Cortex of kidney (tissue), 1 donor: ENCODE measurements at places on chromosomes 5 and 9.
A peak's percentile ranks its signal among the peaks of the same experiment; 100 is the strongest.

DNA sequence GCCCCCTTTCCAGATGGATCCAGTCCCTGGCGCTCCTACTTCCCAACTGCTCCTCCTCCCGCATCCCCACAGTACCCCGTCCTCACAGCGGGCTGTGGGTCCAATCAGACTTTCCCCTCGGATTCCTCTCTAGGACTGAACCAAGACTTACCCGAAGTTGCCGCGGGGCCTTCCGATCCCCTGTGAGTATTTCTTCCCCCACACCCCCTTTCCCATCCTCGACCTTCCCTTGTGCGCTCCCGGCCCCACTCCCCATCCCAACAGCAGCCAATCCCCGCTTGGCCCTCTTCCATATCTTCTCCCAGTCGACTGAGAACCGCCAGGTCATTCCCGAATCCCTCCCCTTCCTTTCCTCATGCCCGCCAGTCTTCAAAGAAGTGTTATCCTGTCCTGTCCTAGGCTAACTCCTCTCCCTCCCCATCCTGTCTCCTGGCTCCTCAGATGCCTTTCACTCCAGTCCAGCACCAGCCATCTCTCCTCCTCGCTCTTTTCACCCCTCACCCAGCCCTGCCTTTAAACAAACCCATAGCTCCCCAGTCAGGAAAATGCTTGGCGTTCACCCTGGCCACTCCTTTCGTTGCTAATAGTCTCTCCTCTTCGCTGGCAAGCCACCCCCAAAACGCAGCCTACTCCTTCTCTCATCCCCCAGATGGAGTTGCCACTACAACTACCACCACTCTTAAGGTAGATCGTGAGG is 646 bp downstream of the SWI5 start:
- DNase-seq: no peak

DNA sequence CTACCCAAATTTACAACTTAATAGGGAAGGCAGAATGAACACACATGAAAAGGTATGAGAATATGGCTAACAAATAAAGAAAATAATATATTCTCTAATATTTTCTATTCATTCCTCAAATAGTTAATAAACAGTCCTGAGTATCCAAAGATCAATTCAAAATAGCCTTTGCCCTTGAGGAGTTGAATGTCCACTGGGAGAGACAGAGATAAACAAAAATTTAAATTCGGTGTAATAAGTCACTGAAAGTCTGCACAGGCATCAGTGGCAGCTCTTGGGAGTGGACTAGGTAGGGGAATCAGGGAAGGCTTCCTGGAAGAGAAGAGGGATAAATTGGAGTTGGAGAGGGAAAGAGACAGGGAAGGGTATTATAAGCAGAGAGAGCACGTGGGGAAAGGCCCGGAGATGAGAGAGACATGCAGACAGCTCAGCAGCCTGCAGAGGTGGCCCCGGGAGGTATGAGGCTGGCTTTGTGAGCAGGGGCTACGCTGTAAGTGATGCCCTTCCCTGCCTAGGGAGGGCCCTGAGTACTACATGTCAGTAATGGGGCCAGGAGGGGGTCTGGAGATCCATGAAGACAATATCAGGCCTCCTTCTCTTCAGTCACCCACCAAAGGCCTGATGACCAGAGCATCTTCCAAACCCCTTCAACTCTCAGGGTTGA is 137.1 kb downstream of the PDE8B start:
- no peak for DNase-seq

GRCh38 chr5:159156426-159157238 is 52.7 kb downstream of the RNF145 start:
- no peak for DNase-seq

DNA sequence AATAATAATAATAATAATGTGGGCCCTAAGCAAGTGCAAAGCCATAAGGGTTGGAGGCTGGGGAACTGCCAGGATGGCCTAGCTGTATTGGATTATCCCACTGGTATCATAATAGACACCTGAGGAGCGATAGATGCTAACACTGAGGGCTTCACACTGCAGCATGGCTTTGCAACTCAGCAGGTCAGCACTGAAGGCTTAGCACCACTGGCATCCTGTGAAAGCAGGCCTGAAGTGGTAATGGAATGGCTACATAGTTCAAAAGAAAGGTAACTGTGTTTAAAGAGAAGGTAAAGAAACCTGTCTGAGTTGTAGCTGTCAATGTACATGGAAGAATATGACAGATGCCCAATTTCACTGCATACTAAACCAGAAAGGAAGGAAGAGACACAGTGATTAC is 359.0 kb downstream of the OSTF1 start:
- DNase-seq: no peak

DNA sequence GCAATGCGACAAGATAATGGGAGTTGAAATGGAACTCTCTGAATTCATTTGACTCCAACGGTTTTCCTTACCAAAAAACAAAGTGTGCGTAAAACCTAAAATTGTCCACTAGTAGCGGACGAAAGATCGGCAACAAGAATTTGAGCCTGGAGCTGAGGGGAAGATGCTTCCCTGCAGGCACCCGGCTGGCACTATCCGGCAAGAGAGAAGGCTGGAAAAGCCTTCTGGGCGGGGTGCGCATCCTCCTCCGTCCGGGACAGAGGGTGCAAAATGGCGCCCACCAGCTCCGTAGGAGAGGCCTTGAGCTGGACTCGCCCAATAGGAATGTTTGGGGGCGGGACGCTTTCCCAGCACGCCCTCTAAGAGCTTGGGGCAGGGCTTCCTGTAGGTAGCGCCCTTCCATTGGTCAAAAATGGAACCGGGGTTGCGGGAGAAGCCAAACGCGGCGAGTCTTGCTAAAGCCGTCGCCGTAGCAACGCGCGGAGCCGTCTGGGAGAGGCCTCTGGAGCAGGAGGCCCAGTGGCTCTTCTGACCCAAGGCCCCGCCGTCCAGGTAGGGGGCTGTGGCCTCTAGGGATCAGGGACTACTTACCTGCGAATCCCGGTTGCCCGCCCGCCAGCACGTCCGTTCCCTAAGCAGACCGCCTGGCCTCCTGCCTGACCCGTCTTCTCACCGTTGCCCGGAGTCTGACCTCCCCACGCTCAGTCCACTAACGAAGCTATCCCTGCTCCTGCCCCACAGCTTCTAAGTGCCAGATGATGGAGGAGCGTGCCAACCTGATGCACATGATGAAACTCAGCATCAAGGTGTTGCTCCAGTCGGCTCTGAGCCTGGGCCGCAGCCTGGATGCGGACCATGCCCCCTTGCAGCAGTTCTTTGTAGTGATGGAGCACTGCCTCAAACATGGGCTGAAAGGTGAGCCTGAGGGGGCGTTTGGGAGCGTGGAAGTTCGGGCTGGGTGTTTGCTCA is 9.2 kb downstream of the RUFY1 start:
- peak; percentile 43 for DNase-seq

DNA sequence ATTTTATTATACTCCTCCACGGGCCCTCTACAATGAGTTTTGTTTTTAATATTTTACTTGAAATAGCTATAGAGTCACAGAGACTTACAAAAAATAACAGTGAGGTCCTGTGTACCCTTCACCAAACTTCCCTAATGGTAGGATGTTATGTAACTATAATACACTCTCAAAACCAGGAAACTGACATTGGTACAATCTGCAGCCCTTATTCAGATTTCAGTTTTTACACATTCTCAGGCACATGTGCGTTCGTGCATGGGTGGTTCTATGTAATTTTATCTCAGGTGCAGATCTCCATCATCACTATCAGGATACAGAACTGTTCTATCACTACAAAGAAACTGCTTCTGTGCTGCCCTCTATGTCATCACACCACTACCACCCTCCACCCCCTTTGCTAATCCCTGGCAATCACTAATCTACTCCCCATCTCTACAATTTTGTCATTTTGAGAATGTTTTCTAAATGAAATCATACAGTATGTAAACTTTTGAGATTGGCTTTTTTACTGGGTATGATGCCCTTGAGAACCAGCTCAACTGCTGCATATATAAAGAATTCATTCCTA is 16.4 kb downstream of the RAB14 start:
- no peak for DNase-seq

- DNase-seq: no peak
These were observed 357.9 kb downstream of the IRX2 start for GRCh38 chr5:2393556-2393955.

DNA sequence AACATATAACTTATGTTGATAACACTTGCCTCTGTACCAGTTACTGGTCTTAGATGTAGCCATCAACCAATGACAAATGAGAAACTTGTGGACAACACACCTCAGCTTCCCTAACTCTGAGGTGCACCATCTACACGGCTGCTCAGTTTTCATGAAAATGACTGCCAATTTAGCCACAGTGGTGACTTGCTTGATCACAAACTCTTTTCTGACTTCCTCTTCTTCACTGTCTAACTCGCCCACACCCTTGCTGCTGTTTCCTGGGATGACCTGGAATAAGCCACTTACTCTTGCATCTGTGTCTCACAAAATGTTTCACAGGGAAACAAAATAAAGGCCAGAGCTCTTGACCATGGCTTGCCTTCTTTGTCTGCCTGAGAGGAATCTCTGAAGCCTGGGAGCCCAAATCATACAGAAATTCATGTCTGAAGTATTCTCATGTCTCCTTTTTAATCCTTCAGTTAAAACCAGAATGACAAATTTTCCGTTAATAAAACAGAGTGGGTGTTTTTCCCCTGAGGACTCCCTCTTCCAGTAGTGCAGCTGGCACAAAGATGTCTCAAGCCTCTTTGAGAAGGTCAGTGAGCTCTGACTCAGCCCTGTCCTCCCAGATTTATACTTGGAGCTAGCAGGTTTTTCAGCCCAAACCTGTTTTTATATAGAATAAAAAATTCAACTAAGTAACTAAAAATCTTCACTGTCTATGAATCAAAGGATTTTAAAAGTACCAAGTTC is 126.5 kb upstream of the PAM start:
- DNase-seq: no peak

- DNase-seq: no peak
These were observed 92.7 kb upstream of the SAP30L start for GRCh38 chr5:154352960-154353548.

GRCh38 chr5:73531356-73531755 is 33.1 kb downstream of the BTF3 start:
- DNase-seq: no peak

DNA sequence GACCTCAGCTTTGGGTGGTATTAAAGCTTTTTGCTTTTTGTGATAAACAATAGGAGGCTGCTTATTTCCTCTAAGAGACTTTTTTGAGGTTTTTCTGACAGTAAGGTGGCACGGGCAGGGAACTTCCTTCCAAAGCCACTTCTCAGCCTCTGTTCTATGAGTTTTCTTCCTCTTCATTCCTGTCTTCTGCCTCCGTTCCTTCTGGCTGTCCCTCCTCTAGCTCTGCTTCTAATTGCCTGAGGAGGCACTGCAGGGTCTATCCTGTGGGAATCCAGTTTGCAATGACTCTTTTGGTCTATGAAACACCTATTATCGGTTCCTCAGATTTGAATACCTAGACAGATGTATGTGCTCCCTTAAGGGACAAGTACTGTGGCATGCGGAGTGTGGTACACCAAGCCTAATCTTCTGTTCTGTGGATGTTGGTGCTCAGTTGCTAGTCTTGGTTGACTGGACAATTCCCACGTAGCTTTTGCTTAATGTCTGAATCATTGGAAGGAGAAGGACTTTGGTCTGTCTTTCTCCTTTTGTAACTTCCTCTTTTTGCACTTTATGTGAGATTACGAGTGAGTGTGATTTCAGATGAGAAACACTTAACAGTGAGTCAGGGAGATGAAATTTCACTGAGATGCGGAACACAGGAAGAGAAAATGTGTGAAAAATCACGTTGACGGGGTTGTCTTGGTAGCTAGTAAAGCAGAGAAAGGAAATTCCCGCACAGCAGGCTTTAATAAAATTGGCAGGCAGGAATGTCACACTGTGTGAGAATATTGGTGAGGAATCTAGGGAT is 305.2 kb downstream of the EFNA5 start:
- no peak for DNase-seq

DNA sequence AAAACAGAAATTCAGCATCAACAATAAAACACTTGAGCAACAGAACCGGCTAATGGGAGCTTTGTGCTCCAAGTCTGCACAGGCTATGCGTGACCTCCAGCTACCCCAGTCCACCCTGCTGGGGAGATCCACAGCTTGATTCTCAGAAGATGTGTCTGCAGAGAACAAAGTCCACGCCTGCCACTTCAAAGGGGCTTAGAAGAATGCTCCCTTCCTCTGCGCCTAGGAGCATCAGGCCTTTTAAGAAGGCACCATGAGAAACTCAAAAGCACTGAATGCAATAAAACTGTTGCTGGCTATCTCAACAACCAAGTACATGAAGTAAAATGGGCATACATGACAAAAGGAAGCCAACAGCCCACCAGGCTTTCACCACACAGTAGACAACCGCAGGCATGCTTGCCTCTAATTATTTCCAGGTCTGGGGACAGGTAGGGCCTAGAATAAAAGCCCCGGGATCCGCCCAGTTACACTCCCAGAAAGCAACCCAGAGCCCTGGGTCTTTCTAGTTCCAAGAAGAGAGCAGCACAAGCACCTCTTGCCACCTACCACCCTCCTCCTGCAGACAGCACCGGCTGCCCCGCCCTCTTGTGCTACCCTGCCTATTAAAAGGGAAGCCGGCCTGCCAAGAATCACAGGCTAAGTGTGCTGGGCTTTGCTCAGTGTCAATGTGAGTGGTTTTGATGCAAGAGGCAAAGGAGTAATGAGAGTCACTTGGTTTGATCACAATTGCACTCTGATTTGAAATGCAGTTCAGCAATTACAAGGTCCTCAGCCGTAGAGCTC is 123.2 kb downstream of the SPOCK1 start:
- no peak for DNase-seq

DNA sequence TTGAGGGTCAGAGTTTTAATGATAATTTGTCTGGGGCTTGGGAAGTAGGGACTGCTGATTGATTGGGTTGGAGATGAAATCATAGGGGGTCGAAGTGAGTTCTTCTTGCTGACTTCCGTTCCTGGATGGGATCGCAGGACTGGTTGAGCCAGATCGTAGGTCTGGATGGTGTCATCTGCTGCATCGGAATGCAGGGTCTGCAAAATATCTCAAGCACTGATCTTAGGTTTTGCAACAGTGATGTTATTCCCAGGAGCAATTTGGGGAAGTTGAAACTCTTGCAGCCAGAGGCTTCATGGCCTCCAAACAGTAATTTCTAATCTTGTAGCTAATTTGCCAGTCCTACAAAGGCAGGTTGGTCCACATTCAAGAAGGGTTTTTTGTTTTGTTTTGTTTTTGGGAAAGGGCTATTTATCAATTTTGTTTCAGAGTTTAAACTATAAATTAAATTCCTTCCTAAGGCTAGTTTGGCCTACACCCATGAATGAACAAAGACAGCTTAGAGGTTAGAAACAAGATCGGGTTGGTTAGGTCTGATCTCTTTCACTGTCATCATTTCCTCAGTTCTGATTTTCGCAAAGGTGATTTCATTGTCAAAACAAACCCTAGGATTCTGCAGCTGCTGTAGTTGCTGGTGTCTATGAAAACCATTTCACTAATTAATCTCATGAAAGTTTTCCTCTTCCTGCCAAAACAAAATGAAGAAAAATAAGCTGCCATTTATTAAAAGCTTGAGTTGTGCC is 388.0 kb downstream of the TMEM232 start:
- no peak for DNase-seq
